ENCODE measurements at places on chromosomes 7 and 10.

DNA sequence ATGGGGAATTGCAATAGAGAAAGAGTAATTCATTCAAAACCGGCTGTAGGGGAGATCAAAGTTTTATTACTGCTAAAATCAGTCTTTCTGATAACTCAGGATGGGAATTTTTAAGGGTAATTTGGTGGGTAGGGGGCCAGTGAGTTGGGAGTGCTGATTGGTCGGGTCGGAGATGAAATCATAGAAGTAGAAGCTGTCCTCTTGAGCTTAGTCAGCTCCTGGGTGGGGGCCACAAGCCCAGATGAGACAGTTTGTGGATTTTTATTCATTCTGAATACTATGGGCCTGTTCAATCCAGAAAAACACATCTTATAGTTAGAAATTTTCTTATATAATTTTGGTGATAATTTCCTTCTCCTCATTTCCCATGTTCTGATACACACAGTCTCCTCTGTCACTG is 25.4 kb downstream of the CALD1 start:
- DNase-seq: no peak

- no peak for DNase-seq
These were observed 9.3 kb downstream of the TMEM248 start for GRCh38 chr7:66930341-66930740.

GRCh38 chr10:97171001-97171400 is 14.8 kb downstream of the SLIT1 start:
- DNase-seq: no peak

DNA sequence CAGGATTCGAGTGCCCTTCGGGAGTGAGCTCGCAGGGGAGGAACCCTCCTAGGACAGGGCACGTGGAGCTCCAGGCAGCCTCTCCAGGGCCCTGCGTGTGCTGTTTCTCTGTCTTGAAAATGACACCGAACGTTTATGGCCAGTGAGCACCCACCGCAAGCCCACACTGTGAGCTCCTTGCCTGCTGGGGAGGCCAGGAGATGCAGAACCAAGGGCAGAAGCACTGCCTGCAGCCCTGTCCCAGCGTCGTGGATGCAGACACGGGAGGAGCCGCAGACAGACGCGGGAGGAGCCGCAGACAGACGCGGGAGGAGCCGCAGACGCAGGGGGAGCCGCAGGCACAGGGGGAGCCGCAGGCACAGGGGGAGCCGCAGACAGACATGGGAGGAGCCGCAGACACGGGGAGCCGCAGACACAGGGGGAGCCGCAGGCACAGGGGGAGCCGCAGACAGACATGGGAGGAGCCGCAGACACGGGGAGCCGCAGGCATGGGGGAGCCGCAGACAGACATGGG is 314.4 kb downstream of the PTPRN2 start:
- no peak for DNase-seq

- no peak for DNase-seq
These were observed 6.6 kb downstream of the CPA1 start for GRCh38 chr7:130386876-130387275.

- DNase-seq: no peak
These were observed 231.2 kb upstream of the STK17A start for GRCh38 chr7:43351683-43352082.

- peak; percentile 31 for DNase-seq
These were observed 718 bp upstream of the BPGM start for GRCh38 chr7:134645935-134646334.

GRCh38 chr10:131726076-131726880 is 174.5 kb upstream of the PPP2R2D start:
- DNase-seq: peak; percentile 49

DNA sequence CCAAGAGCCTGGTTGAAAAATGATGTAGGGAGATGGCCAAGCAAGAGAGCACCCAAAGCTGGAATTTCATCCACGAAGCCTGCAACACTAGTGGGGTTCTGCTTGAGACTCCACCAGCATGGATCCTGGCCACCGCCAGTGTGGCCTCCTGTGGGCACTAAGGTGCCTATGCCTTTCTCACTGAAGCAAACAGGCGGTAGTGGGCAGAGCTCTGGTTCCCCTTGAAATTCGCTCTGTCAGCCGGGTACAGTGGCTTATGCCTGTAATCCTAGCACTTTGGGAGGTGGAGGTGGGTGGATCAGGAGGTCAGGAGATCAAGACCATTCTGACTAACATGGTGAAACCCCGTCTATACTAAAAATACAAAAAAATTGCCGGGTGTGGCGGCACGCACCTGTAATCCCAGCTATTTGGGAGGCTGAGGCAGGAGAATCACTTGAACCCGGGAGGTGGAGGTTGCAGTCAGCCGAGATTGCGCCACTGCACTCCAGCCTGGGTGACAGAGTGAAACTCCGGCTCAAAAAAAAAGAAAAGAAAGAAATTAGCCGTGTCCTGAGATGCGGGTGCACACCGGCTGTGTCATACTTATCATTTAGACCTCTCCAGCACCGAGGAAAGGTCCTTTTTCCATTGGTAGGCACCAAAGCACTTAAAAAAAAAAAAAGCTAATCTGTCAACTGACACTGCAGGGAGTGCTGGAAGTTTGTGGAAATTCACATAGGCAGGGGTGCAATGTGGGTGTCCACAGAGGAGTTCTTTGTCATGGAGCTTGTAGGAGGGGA is 28.3 kb downstream of the CCM2 start:
- no peak for DNase-seq

DNA sequence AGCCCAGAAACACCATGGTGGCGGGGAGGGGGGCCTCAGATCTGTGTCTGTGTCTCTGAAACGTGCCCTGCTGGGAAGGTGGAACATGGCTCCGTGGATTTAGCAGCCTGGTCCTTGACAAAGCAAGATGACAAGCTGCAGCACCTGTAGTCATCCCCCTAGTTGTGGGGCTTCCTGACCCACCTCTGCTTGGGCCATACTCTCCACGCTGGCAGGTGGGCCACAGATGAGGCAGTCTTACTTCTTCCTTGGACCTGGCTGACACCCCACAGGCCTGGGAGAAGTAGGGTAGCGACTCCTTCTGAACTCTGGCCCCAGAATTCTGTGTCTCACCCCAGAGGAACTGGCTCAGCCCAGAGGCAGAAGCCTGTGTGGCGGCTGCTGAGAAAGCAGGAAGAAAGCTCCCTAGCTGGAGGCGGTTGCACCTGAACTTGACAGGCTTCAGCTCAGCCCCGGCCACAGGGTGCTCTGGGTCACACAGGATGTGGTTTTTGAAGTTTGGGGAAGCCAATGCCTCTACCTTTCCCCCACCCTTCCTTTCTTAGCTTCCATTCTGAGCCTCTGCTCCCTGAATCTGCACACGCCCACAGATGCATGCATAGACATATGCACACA is 113.9 kb downstream of the ABLIM1 start:
- no peak for DNase-seq

GRCh38 chr10:7337431-7338171 is 73.2 kb downstream of the SFMBT2 start:
- DNase-seq: no peak

DNA sequence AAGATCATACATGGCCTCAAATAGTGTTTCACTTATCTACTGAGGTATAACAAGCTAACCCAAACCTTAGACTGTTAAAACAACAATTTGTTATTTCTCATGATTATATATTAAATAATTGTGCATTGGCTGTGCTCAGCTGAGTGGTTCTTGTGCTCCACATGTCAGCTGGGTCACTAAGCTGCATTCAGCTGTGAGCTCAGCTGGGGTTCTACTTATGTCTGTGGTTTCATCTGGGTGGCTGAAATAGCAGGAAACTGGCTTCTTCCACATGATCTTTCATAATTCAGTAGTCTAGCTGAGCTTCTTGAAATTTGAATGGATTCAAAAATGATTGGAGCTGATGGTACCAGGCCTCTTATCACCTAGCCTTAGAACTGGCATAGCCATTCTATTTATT is 181.8 kb upstream of the CSTF2T start:
- no peak for DNase-seq

DNA sequence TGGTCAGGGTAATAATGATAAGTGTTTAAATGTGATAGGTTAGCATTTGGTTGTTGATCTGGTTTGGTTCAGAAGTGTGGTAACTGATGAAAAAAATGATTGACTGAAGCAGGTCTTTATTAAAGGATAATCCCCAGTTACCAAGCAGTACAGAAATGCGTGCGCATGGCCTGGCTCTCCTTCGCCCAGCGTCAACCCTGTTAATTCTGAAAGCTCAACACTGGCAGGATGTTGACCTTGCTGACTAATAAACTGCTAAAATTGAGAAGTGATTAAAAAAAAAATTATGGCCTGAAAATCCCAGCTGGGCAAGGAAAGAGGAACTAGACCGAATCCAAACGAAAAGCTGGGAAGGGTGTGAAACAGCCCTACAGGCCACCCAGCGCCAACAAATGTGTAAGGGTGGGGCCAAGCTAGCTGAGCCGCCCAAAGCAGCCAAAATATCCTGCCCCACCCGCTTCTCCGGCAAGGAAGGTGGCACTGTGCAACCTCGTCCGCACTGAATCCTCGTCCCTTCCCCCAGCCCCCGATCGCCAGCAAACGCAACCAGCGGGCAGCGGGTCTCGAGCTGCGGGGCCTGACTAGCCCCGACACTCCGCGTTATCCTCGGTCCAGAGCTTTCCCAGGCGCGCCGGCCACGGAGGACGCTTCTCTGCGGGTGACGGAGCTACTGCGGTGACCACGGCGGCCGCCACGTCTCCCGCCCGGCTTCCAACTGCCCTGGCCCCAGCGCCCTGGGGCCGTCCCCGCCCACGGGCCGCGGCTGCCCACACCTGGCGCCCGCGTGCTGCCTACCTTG is 561 bp downstream of the SHTN1 start:
- peak; percentile 69 for DNase-seq

GRCh38 chr10:78684947-78685346 is 383.8 kb upstream of the ZMIZ1 start:
- DNase-seq: no peak

DNA sequence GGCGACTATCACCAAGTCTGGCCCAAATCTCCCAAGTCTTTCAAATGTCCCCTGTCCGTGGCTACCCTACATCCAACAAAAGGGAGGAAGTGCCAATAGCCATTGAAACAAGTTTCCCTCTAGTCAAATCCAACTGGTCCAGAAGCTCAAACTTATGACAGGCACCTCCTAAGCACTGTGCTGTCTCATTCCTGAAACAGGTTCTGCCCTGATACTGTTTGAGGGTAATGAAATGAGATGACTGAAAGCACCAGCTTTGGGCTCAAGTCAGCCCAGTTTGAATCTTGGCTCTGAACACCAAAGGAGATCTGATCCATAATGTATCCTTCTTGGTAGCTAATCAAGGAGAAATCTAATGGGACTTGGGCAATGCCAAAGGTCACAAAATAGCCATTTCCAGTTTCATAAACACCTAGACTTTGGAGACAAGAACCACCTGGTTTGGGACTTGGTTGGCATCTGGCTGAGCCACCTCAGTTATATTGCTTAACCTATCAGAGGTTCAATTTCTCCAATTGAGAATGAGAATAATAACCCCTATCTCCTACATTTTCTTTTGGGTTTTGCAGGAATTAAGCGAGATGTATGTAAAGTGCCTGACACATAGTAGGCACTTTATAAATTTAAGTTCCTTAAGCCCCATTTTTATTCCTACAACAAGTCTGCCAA is 34.7 kb upstream of the ARID5B start:
- no peak for DNase-seq

DNA sequence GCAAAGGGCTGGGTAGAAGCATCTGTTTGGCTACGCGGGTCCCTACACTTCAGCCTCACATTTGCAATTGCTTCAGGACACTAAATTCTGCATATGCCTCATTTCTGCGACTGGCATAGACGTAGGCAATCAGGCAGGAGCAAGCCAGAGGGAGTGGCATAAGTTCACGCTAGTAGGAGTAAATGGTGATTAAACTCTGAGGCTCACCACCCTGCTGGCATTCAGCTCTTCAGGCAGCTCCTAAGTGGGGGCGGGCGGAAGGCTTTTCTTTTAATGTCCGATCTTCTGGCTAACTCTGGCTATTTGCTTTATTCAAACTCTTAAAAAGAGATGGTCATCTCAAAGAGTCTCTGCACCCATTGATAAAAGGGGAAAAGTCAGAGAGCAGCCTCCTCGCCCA is 45.3 kb downstream of the RGS10 start:
- DNase-seq: no peak

- DNase-seq: peak; percentile 80
These were observed at the start of gene TET1 for GRCh38 chr10:68560186-68560942. TET1 (plus strand) TSS chr10:68560337; CDS start chr10:68572339, 12,002 bp downstream.

DNA sequence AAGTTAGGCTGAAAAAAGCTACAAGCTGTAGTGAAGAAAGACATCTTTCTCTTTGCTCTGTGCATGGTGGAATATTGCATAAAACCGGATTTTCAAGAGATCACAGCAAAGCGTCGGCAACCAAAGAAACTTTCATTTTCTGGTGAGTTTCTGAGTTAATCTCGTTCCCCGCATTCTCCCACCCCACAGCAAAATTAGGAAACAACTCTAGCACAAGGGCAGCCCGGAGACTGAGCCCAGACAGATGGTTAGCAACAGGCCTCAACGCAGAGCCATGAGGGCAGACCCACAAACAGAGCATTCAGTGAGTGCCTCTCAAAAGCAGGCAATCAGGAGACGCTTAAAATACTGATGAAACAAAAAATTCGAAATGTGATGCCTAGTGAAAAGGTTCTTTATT is 396.1 kb upstream of the KLF6 start:
- DNase-seq: no peak
